ENCODE measurements at places on chromosomes 4 and X.

DNA sequence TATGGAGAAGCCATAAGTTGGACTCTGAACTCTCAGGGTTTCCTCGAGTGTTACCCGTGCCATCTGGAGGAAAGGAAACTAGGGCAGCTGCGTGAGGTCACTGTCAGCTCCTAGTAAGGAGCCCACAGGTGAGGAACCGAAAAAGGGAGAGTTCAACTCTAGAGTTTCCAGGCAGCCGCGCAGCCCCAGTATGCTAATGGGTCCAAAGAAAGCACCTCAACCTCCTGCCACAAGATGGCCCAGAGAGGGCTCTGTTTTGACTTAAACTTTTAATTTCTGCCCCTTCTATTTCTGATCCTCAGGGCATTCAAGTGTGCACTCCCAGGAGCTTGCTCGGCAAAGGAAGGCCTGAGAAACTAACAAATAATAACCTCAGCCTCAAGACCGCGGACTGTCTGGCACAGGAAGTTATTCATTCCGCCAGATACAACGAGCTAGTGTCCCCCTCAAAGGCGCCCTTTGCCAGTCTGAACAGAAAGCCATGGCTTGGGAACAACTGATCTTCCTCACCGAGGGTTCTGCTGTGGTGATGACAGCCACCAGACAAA, 13.9 kb downstream of the SCARB2 start:
- DNase-seq, result peak; percentile 10

DNA sequence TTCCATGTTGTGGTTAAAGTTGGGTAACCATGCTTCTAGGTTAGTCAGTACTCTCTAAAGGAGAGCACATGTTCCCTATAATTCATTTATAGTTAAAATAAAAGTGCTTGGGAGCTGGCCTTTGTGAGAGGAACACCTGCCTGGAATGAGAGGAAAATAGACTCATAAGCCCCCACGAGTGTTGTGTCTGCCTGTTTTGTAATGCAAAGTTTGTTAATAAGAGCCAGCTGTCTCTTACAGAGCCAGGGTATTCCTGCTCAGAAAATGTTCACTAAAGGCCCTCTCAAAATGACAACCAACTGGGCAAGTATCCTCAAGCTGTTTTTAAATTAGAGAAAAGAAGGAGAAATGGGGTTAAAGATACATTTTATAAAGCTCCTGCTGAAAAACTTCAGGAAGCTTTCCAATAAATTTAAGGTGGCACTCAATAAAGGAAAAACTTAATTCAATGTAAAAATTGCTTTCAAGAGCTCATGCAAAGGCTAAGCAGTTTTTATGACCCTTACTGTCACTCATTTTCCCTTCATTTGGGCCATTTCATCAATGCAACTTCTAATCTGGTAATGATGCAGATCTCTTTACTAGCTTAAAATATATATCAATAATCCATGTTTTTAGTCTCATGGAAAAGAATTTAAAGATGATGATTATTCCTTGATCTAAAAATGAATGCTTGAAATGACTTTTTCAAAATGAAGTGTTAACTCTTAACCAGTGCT, 793.6 kb downstream of the STPG2 start:
- no peak for DNase-seq

DNA sequence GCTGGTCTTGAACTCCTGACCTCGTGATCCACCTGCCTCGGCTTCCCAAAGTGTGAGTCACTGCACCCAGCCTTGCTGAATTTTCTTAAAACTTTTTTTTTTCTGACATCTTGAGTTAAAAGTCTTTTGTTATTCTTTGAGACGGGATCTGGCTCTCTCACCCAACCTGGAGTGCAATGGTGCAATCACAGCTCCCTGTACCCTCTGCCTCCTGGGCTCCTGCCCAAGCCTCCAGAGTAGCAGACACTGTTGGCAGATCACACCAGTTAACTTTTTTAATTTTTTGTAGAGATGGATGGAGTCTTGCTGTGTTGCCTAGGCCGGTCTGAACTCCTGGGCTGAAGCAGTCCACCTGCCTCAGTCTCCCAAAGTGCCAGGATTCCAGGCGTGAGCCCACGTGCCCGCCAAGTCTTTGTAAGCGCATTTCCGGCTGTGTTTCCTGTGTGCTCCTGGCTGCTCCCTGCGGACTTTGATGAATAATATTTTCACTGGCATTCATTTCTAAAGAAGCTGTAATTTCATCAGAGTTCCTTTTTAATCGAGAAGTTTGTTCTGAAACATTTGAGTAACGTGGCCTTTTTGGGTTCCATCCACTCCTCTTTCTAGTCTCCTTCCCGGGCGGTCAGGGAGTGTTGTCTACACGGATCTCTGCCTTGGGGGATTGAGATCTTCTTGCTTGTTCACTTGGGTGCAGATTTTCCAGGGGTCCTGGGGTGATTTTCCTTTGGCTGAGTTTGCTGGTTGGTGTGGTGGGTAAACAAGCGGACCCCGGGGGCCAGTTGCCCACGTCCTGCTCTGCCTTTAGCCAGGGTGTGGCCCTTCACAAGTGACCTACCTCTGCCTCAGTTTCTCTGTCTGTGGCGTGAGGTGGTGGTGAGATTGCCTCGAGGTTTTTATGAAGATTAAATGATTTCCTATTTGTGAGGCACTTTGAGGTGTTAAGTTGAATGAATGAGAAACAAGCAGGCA, 44.4 kb downstream of the PCGF3 start:
- DNase-seq, result no peak

GRCh38 chrX:121571333-121571732, 523.9 kb downstream of the GLUD2 start:
- no peak for DNase-seq

GRCh38 chr4:111982089-111982488, 163.2 kb upstream of the FAM241A start:
- no peak for DNase-seq

- no peak for DNase-seq
Observed at GRCh38 chr4:183618681-183619080, 40.3 kb downstream of the RWDD4 start.

All from CD4-positive, alpha-beta T cell treated with Interleukin-2 at 100 ng/mL for 4 hours (primary cell).